ENCODE measurements at places on chromosomes 1 and 21.

- DNase-seq = no peak
These were observed 515.9 kb downstream of the PLPP3 start for GRCh38 chr1:56063461-56063860.

DNA sequence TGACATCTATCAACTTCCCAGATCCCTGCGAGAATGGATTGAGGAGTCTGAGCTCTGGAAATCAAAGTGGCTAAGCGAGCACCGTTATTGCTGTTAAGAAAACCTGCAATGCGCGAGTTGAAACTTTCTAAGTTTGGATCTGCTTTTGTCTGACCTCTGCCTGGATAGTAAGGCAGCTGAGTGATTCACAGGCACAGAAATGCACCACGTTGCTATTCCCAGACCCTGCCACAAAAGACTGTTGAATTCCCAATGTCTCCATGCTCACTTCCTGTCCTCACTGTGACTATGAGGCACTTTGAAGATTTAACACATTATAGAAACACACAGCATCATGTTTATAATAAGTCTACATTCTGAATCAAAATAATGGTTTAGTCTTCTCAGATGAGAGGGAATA is 27.1 kb upstream of the CNIH3 start:
- DNase-seq = no peak

GRCh38 chr1:24477309-24477708 is 25.3 kb upstream of the RCAN3 start:
- no peak for DNase-seq

- no peak for DNase-seq
These were observed 67.3 kb upstream of the RAB3GAP2 start for GRCh38 chr1:220339581-220339980.

- DNase-seq = no peak
These were observed 44.4 kb upstream of the LCE5A start for GRCh38 chr1:152466217-152466616.

- no peak for DNase-seq
These were observed 14.6 kb upstream of the SPSB1 start for GRCh38 chr1:9278116-9278515.

GRCh38 chr1:158952416-158952815 is 21.1 kb downstream of the PYHIN1 start:
- no peak for DNase-seq

- no peak for DNase-seq
These were observed 2.0 kb downstream of the CR1 start for GRCh38 chr1:207497941-207498340.

- DNase-seq = no peak
These were observed 17.0 kb downstream of the NSL1 start for GRCh38 chr1:212774584-212774983.

- DNase-seq = no peak
These were observed 787 bp downstream of the PTGFR start for GRCh38 chr1:78491451-78492071.

DNA sequence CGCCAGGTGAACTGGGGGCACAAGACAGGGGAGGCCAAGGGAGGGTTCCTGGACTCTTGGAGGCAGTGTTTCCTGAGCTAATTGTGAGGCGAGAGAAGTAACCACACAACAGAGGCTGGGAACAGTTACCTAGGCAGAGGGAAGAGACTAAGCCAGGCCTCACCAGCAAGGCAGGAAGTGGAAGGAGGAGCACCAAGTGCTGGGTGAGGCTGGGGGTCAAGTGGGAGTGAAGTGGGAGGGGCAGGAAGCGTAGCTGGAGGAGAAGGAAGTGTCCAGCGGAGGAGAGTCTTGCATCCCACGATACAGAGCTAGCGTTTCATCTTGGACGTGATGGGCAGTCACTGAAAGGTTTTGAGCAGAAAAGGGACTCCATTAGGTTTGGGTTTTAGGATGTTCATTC is 48.3 kb upstream of the CAPZB start:
- no peak for DNase-seq

DNA sequence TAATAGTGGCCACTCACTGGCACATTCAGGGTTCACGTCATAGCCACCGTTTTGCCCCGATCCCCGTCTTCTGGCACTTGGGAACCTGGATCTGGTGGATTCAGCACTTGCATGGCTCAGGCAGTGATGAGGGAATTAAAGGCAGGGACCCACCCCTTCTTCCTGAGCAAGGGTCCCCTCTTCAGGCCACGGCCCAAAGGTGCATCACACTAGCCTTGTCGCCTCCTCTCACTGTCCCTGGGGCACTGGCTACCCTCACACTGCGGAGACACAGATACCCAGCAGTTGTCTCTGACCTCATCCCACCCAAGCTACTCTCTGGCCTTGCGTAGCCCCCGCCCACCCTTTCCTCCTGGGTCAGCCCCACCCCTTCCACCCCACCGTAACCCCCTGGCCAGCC is 19.9 kb upstream of the LDLRAP1 start:
- DNase-seq = no peak

GRCh38 chr1:45244660-45245059 is 38.3 kb upstream of the ZSWIM5 start:
- no peak for DNase-seq

- DNase-seq = no peak
These were observed 10.3 kb downstream of the GPR25 start for GRCh38 chr1:200883118-200883517.

DNA sequence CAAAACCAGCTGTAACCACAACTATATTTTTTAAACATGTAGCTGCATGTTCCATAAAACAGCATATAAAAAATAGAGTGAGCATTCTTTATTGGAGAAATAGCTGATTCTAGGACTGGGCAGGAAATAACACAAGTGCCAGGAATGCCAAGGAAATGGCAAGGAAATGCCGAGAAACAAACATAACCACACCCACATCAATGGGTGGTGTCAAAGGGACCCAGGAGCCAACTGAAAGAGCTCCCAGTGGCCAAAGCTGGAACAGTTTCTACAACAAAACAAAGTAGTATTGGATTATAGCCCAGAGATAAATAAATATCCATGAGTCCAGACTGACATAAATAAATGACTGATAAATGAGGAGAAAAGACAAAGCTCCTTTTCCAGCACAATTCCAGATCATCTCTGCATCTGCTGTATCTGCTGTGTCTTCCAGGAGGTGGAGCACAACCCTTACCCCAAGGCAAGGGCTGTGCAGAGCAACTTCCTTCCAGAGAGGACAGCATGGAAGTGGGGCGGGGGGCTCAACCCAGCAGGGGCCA is 28.1 kb downstream of the ADARB1 start:
- DNase-seq = no peak

- no peak for DNase-seq
These were observed at the start of gene SHCBP1L for GRCh38 chr1:182952677-182953444. Gene SHCBP1L, minus strand, starts transcription at chr1:182953166. Its CDS starts 33 bp downstream, at chr1:182953133.

GRCh38 chr1:22709227-22709626 is 1.4 kb upstream of the EPHB2 start:
- DNase-seq = no peak

DNA sequence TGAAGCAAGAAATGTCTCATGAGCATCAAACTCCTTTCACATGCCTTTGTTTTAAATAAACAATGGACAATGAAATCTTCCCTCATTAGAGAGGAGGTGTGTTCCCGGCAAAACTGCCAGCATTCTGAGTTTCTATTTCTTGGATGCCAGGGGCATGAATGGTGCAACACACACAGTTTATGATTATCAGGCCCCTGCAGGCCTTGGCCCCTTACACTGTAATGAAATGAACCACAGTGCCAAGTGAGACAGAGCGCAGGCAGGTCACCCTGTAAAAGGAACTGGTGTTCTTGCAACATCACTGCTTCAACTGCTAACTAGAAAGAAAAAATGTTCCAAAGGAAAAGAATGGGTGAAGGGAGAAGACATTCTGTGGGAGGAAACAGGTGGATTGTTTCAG is 3.8 kb upstream of the PIGC start:
- no peak for DNase-seq

DNA sequence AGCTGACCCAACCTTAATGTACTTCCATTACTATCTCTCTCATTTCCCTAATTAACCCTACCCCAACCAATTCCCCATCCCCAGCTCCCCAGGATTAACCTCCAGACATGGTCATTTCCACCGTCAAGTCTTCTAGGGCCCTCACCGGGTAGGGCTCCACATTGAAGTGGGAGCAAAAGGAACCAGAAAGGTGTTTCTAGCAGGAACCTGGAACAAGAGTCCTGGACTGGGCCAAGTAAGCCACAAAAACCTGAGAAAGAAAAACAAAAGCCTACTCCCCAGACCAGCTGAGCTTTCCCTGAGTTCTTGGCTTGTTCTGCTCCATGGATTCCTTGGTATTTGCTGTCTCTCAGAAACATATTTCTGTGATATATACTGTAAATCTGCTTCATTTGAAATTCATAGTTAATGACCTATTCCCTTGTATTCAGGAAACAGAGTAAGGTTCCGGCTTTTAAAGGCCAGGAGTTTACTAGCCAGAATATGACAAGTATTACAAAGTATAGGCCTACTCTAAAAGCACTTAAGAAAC is 58.4 kb downstream of the SYF2 start:
- no peak for DNase-seq

DNA sequence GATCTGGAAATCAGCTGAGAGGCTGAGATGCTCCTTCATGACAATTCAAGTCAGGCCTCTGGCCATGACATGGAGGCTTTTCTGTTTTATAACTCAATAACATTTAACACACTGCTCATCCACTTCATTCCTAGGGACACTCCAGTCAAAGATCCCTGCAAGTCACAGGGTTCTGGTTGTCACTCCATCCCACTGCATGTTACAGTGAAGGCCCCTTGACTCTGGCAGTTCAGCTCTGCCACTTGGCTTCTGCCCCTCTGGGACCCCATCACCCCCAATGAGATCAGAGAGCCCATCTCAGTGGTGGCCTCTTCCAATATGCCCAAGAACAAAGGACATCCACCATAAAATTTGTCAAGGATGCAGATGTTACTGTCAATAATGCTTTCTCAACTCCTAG is 10.0 kb upstream of the FAM110D start:
- no peak for DNase-seq

DNA sequence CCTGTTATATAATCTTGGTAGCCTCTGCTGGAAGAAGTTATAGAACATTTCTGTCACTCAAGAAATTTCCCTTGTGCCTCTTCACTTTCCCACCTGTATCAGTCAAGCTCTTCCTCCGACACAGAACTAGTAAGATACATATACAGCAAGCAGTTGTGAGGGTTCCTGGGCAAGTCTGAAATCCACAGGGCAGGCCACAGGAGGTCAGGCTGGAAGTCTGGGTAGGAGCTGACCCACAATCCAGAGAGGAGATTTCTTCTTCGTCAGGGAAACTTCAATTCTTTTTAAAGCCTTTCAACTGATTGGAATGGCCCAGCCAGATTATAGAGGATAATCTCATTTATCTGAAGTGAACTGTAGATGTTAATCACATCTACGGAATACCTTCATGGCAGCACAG is 96.4 kb upstream of the FMN2 start:
- no peak for DNase-seq

GRCh38 chr1:174743654-174744561 is 255.8 kb upstream of the CACYBP start:
- peak; percentile 24 for DNase-seq

DNA sequence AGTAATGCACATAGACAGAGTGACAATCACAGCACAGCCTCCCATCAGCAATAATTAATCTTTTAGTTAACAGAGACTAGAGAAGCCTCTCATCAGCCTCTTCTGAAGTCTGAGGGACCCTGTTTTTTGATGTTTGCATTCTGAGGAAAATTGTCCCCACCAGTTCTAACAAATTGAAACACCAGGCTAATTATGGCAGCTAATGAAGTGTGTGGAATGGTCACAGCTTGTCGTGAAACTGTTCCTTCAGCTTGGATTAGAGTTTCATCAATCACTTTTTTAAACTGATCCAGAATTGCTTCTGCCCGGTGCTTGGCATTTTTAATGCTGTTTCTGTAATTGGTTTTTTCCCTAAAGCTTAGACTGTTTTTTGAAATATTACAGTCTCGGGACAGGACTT is 208.0 kb downstream of the SPATA17 start:
- no peak for DNase-seq

- no peak for DNase-seq
These were observed 232.1 kb upstream of the KAZN start for GRCh38 chr1:14366091-14367018.

- DNase-seq = no peak
These were observed 13.7 kb downstream of the SPRTN start for GRCh38 chr1:231351816-231352215.

GRCh38 chr1:49171941-49172593 is 395.4 kb upstream of the BEND5 start:
- no peak for DNase-seq

GRCh38 chr1:169745015-169745861 is 11.4 kb upstream of the SELE start:
- no peak for DNase-seq

- no peak for DNase-seq
These were observed 390.5 kb upstream of the LYPLAL1 start for GRCh38 chr1:218783131-218783530.

DNA sequence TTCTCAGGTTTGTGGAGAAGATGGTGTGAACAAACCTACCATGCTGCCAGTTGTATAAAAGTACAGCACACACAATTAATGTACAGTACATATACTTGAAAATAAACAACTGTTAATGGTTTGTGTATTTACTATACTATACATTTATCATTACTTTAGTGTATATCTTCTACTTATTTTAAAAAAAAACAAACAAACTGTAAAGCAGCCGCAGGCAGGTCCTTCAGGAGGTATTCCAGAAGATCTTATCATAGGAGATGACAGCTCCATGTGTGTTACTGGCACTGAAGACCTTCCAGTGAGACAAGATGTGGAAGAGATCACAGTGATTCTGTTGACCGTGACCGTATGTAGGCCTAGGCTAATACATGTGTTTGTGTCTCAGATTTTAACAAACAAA is 155.7 kb downstream of the COP1 start:
- DNase-seq = no peak

Measured in stimulated activated naive CD4-positive, alpha-beta T cell (primary cell).